Stimulated activated CD4-positive, alpha-beta T cell treated with anti-CD3 and anti-CD28 coated beads, Interleukin-1b, Interleukin-23, amount 100 ng/mL, for 24 hours (primary cell): ENCODE measurements at places on chromosomes 7 and 10.

DNA sequence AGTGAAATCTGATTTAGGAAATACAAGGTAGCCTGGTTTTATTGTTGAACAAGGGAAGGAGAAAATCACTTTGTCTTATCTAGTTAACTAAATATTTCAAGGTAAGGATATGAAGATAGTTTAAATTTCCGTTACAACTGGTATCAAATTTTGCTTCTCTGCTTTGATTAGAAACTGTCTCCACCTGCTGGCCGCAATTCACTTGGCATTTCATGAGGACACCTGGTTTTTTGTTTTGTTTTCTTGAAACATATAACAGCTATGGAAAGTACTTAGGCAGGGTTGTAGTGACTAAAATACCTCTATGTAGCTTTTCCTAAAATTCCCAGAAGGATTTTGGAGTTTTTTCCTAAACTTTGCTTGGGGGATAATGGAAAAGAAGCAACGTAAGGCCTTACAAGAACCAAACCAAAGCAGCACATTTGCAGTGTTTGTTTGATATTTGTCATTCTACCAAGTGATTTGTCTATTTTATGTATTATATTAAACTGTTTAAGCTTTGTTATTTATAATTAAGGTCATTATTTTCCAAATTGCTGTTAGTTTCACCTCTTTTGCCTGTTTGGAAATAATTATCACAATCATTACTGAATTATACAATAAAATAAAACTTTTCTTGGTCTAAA is 73.6 kb downstream of the AHCYL2 start:
- DNase-seq: no peak

- DNase-seq: no peak
Observed at GRCh38 chr7:136067277-136067676, 90.1 kb upstream of the MTPN start.

GRCh38 chr7:28002638-28003037 is 178.0 kb downstream of the JAZF1 start:
- no peak for DNase-seq

- DNase-seq: no peak
Observed at GRCh38 chr10:107653832-107654287, 489.4 kb upstream of the SORCS1 start.

DNA sequence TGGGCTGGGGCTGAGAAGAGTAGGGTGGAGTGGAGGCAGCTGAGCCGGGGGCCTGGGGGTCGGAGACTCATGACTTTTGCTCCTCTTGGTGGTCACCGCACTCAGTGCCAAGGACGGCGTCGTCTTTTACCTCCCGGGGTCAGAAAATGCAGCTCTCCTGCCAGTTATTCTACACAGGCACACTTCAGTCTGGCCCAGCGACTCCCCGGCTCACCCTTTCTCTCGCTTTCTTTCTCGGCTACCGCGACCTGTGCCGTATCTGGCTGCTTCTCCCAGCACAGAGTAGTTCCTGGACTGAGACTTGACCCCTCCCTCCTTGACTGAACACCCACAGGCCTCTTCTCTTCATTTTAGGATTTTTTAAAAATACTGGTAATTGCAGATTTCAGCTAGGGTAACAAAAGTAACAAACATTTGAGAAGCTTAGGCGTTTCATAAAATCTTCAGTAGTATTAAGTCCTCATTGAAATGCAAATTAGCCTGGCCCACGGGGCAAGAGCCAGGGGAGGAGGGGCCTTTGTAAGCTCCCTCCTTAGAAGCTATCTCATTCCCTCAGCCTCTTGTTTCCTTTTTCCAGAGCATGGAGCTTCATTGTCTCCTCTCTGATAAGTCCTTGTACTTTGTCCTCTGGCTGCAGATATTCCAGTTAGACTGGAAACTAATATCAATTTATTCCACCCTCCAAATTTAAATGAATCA is 1.1 kb upstream of the PRLHR start:
- no peak for DNase-seq

GRCh38 chr10:46240684-46241565 is 45.9 kb upstream of the ANTXRL start:
- no peak for DNase-seq

DNA sequence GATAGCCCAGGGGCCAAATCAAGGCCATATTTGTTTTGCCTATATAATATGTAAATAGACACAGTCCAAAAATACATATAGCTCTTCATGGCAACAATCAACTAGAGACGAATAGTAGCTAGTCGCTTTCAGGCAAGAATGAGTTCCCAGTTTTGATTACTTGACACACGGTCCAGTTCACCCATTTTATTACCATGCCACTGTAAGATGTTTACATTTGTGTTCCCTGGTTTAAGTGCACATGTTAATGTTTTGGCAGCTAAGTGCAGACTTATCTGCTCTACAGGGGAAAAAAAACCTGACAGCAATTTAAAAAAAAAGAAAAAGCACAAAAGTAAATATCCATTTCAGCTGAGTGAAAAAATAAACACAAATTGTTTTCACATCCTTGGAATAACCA is 213.1 kb downstream of the TPK1 start:
- no peak for DNase-seq

GRCh38 chr7:41448104-41448503 is 254.8 kb downstream of the INHBA start:
- no peak for DNase-seq

GRCh38 chr7:73718905-73719805 is at the start of gene STX1A:
Gene STX1A, minus strand, starts transcription at chr7:73719669. Its CDS starts 38 bp downstream, at chr7:73719631.
- DNase-seq: no peak

DNA sequence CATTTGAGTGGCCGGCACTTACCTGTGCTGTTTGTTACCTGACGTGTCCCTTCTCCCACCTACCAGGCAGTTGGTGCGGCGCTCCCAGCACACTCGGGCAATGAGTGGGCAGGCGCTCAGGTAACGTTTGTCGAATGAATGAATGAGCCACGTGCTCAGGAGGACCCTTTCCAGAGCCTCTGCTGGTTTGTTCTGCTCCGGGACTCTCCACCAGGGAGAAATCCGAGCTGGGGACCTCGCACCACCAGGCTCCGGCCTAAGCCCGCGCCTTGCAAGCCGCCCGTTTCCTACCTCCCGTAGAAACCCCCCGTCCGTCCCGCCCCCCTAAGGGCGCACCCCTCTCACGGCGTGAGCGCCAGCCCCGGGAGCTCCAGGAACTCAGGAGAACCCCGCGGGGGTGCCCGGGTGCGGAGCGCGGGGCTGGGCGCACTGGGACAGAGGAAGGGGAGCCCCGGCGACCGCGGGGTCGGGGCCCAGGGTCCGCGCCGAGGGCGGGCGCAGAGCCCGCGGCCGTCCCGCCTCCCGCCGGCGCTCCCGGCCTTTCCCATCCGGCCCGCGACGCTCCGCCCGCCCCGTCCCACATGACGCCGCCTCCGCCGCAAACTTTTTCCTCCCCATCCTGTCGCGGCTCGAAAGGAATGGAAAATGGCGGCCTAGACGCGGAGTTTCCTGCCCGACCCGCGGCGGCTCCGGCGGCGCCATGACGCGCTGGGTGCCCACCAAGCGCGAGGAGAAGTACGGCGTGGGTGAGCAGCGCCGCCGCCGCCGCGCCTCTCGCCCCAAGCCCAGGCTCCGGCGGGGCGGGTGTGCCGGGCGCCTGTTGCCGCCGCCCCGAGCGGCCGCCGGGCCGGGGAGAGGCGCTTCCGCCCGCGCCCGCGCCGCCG is at the start of gene DOCK1:
Gene DOCK1, plus strand, starts transcription at position 611 of the 884 bp plus-strand sequence. Its CDS starts 90 bp downstream, at position 701.
- no peak for DNase-seq

GRCh38 chr7:36650766-36651312 is 73.5 kb downstream of the AOAH start:
- DNase-seq: no peak

DNA sequence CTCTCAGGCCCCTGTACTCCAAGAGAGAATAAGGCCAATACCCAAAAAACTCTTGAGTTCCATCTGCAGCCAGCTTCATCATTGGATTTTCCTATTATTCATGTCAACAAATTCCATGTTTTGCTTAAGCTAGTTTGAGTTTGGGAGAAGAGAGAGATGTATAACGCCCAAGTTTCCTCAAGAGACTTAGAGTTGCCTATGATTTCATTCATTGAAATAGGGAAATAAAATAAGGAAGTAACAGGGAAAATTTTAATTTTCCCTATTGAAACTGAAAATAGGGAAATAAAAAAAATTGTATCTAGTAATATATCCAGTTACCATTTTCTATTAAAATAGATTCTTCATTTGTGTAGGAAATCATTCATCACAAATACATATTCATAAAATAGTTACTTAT is 66.5 kb upstream of the SVIL start:
- DNase-seq: no peak

DNA sequence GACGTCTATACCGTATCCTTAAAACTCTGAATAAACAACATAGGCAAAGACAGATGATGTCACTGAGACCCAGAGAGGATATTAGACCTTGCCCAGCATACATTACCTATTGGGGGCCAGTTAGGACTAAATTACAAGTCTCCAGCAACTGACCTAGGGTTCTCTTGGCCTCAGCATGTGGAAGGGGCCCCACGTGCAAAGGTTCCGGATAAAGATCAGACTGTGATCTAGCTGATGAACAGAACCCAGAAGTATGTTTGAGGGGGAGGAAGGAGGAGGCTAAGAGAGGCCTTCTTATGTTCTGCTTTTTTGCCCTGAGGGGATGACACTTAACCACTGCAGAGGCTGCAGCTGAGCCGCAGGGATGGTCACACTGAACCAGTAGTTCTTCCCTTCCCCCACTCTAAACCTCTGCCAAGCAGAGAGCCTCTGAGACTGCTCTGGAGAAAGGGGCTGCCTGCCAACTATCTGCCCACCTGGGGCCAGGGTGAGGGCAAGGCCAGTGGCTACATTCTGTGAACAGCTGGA is 24.0 kb upstream of the KMT2C start:
- no peak for DNase-seq

DNA sequence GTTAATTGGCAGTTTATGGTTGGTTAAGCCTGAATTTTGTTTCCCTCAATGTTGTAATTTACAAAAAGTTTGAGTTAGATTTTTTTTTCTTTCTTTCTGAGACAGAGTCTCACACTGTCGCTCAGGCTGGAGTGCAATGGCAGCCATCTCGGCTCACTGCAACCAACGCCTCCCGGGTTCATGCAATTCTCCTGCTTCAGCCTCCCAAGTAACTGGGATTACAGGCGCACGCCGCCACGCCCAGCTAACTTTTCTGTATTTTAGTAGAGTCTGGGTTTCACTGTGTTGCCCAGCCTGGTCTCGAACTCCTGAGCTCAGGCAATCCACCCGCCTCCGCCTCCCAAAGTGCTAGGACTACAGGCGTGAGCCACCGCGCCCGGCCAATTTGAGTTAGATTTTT is 935 bp downstream of the ZNF273 start:
- no peak for DNase-seq

GRCh38 chr7:20219446-20220292 is 2.5 kb upstream of the MACC1 start:
- no peak for DNase-seq

- no peak for DNase-seq
Observed at GRCh38 chr7:150514748-150515222, at the start of gene GIMAP7. Gene GIMAP7, plus strand, starts transcription at chr7:150514872. Its CDS starts 5,103 bp downstream, at chr7:150519975.

DNA sequence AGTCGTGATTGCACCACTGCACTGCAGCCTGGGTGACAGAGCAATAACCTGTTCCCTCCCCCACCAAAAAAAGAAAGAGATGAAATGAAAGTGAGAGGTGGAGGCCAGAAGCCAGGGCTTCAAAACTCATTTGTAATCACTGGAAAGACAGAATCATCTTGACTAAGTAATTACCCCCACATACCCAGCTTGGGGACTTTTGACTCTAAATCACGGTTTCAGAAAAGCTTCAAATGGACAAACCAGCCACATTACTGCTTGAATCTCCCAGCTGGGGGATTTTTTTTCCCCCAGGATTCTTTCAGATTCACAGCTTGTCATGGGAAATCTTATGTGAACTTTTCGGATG is 361.0 kb downstream of the FRMD4A start:
- DNase-seq: no peak

GRCh38 chr10:112045938-112046337 is 137.6 kb downstream of the GPAM start:
- no peak for DNase-seq

GRCh38 chr10:8485032-8485431 is 430.5 kb downstream of the GATA3 start:
- DNase-seq: no peak

DNA sequence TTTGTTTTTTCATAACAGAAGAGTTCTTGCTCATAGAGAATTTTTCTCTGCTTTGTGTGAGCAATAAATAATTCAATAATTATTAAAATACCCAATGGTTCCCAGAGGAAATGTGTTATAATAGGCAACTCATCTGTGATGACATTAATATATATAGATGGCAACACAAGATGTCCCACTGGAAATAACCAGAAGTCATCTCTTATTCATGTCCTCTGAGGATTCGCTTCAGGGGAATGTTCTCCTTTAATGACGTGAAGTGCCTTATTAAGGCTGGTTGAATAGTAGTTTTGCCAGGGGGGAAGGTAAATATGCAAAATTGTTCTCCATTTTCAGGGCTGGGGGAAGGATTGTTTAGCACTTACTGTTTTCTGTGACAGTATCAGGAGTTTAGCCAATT is 3.1 kb downstream of the SLC39A12 start:
- DNase-seq: no peak

GRCh38 chr10:50620899-50621298 is 2.9 kb downstream of the SGMS1 start:
- no peak for DNase-seq

DNA sequence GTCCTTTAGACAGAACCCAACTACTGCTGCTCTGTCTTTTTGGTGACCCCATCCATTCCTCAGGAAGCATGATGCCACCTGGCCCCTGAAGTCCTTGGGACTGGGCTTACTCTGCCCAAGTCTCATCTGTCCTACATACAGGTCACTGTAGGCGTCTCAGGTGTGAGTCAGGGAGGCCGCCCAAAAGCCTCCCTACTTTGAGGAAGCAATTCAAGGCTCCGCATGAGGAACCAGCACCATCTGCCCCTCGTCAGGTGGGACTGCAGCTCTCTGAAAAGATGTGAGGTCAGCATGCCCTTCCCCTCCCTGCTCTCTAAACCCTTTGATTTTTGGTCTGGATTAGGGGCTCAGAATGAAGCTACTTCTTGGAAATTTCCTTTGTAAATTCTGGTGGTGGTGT is 354.8 kb downstream of the CXCL12 start:
- DNase-seq: no peak

DNA sequence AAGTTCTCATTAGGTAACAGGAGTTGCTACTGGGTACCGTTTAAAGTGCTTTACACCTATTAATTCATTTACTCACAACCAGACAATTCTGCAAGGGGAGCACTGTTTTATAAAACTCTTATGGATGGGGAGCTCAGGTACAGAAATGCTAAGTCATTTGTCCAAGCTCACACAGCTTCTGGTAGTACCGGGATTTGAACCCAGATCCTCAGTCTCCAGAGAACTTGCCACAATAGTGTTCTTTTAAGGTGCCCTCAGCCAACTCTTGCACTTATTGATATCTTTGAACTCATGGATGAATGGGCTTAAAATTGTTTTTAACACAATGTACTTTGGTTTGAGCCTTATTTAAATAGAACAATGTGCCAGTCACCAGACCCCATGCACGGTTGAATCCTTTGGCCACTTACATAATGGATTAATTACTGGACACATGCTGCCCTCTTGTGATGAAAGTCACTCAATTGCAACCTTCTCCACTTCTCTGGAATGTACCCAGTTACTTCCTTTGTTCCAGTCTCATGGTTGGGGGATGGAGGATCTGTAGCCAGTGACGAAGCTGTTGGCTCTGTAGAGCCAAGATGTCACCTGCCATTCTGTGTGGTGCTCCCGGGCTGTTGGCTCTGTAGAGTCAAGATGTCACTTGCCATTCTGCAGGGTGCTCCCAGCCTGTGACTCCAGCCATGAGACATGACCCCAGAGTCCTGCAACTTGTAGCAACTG is 65.6 kb downstream of the NOD1 start:
- no peak for DNase-seq

- DNase-seq: no peak
Observed at GRCh38 chr10:22672319-22673090, 41.9 kb downstream of the PIP4K2A start.

- DNase-seq: no peak
Observed at GRCh38 chr10:73407495-73407894, 6.4 kb downstream of the ANXA7 start.

- DNase-seq: no peak
Observed at GRCh38 chr10:86598151-86598550, 56.2 kb upstream of the OPN4 start.
